ENCODE measurements at places on chromosomes 11 and 22.

DNA sequence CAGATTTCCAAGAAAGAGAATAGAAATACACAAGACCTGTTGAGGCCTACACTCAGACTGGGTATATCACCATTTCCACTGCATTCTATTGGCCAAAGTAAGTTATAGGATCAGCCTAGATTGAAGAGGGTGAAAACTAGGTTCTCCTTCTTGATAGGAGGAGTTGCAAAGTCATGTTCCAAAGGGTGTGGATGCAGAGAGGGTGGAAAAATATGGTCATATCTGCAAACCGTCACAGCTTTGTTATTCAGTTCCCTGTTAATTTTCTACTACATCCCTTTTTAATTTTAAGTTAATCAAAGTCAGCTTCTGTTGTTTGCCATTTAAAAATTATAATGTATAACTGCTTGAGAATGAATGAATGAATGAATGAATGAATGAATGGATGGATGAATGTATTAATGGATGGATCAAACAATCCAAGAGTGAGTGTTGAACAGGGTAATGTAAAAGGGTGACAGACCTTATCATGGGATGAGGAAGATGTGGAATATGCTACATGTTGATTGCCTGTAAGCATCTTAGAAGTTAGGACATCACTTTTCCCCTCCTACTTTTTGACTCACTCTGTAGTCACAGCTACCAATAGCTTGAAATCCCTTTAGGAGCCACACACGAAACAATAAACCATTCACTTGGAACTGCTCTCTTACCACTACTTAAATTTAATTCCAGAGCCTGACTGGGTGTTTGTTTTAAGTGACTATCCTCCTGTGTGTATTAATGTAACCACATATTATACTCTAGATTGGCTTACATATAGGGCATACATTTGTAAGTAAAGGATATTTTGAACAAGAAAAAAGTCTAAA, 121.5 kb downstream of the CCDC34 start:
- ATAC-seq = peak; percentile 89

GRCh38 chr11:60915248-60915914, 1.4 kb downstream of the TMEM109 start:
- ATAC-seq = peak; percentile 77

DNA sequence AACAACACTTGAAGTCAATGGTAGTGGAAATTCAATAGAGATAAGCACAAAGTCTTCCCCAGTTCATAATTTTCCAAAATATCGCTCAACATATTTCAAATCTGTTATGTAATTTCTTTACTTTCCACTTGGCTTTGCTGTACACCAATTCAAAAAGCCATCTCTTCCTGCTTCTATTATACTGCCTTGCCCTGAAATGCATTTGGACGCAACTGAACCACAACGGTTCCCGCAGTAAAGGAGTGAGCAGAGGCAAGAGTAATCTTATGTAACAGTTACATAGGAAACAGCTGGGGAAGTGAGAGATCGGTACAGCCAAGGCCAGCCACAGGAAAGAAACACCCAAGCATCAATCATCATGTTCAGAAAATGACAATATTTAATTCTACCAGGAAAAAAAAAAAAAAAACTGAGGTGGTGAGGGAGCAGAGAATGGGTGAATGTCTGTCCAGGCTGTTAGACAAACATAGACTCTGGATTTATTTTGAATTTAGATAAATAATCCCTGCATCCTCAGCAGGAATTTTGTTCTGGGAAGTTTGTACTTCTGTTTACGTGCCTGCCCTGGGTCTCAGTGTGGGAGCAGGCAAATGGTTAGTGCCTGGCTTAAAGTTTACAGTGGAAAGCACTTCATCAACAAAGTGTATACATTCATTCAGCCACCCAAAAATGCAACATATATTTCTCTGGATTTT, 392.2 kb downstream of the ETS1 start:
- ATAC-seq = no peak

DNA sequence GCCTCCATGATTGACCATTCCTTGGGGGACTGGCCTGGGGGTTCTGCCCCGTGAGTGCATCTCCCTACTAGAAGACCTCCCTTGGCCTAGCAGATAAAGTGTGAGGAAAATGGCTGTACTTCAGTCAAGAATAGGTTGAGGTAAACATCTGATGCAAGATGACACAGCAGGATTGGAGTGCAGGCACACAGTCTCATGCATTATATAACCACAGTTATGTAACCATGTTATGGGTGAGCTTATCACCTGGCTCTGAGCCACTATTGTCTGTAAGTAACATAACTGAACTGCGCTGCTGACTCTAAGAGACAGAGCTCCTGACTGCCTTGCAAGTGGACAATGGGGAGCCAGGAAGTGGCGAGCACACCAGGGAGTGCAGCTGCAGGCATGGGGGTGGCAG, 378.7 kb upstream of the ANO5 start:
- no peak for ATAC-seq

GRCh38 chr11:64720167-64720566, 2.8 kb downstream of the NRXN2 start:
- ATAC-seq = no peak

- ATAC-seq = no peak
Observed at GRCh38 chr11:112226831-112227401, 688 bp downstream of the PTS start.
